ENCODE measurements at places on chromosomes 6 and 20.

GRCh38 chr6:28158318-28158717, 16.6 kb downstream of the ZKSCAN8 start:
- no peak for DNase-seq

DNA sequence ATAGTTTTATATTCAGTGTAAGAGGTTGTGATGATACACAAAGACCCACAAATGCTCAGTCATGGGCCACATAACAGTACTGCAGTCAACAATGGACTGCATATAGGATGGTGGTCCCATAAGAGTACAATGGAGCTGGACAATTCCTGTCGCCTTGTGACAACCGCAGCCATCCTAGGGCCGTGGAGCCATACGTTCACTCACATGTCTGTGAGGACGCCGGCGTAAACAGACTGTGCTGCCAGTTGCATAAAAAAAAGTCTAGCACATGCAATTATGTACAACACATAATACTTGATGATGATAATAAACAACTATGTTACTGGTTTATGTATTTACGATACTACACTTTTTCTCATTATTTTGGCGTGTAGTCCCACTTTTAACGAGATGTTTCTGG, 30.9 kb downstream of the BFSP1 start:
- no peak for DNase-seq

- no peak for DNase-seq
These were observed 4.6 kb downstream of the ADIG start for GRCh38 chr20:38585404-38586180.

DNA sequence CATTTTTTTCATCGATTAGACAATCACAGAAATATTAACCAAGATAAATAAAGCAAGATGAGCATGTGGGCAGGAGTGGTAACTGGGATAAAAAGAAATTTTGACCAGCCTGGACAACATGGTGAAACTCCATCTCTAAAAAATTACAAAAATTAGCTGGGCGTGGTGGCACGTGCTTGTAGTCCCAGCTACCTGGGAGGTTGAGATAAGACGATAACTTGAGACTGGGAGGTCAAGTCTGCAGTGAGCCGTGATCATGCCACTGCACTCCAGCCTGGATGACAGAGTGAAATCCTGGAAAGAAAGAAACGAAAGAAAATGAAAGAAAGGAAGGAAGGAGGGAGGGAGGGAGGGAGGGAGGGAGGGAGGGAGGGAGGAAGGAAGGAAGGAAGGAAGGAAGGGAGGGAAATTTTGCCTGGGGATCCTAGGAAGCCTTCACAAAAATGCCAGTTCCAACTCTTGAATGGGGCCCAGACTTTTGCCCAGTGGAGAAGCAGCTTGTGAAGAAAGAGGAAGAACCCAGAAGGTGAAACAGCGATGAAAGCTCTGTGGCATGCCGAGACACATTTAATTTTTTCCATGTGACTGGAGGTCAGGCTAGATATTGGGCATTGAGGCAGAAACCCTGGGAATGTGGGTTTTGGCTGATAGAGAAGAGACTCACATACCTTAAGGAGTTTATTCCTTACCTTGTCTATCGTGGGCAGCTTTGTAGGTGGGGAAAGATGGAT, 20.3 kb downstream of the CCDC170 start:
- no peak for DNase-seq

- DNase-seq = no peak
These were observed 96.1 kb upstream of the MAN1A1 start for GRCh38 chr6:119445666-119446065.

DNA sequence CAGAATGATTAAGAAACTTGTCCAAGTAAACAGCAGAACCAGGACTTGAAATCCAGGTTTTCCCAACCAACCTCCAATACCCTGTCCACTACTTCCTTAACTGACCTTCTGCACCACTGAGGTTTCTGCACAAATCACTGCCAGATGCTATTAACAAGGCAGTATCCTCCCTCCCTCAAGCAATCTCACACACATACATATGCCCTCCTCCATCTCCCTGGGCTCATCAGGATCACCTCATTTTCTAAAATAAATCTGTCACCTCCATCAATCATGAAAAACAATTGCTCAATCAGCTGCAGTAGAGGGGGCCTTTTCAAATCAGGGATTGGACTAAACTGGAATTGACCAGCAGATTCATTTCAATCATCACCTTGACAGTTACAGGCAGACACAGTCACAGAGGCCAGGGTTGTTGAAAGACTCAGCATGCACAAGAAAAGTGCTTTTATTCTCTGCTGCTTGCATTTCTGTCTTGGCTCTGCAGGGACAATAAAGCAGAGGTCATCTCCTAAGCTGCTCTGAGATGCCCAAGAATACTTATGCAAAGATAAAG, 539.4 kb downstream of the PTPRT start:
- no peak for DNase-seq

GRCh38 chr6:26158076-26158580, 70.9 kb downstream of the HFE start:
- no peak for DNase-seq

DNA sequence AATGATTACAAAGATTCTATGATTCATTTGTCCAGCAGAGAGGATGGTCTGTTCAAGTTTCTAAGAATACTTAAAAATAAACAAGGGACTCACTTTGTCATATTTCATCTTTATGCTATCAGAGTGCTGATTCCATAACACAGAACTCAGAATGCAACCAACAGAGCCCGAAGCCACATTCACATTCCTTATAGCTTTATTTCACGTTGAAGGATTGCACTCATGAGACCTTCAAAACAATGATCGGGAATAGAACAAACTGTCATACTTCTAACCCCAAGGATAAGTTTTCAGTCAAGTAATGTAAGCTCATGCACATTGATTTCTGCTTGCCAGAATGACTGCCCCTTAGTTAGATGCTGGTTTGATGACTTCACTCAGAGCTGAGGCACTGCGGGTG, 25.2 kb downstream of the FNDC1 start:
- no peak for DNase-seq

DNA sequence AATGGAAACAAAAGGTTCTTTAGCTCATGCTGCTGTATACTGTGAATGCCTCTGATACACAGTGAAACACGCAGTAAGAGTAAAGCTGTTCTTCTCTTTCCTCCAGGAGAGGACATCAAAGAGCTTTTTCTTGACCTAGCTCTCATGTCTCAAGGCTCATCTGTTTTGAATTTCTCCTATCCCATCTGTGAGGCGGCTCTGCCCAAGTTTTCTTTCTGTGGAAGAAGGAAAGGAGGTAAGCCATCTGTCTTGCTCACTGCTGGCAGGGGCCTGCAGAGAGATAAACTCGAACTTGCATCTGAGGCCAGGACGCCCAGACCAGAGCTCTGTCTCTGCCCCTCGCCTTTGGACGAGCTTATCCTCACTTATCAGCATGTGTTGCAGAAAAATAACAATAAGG, 37.7 kb downstream of the LY86 start:
- no peak for DNase-seq

DNA sequence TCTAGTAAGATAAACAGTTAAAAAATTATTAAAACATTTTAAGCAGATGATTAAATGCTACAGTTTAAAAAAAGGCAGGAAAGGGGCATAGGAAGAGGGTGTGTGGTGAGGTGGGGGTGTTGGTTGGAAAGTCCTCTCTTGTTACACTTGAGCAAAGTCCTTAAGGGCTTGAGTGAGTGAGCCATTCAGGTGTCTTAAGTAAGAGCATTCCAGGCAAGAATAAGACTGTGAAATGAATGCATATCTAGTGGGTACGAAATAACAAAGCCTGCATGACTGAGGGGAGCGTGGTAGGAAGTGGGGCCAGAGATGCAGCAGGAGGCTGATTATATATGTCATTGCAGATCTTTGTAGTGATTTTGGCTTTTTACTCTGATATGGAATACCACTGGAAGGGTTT, 5.1 kb downstream of the CDKAL1 start:
- no peak for DNase-seq
